NCI-H226 (cell line): ENCODE measurements at places on chromosomes 1 and 21.

GRCh38 chr1:84450910-84451309 is 28.2 kb upstream of the RPF1 start:
- no peak for DNase-seq

DNA sequence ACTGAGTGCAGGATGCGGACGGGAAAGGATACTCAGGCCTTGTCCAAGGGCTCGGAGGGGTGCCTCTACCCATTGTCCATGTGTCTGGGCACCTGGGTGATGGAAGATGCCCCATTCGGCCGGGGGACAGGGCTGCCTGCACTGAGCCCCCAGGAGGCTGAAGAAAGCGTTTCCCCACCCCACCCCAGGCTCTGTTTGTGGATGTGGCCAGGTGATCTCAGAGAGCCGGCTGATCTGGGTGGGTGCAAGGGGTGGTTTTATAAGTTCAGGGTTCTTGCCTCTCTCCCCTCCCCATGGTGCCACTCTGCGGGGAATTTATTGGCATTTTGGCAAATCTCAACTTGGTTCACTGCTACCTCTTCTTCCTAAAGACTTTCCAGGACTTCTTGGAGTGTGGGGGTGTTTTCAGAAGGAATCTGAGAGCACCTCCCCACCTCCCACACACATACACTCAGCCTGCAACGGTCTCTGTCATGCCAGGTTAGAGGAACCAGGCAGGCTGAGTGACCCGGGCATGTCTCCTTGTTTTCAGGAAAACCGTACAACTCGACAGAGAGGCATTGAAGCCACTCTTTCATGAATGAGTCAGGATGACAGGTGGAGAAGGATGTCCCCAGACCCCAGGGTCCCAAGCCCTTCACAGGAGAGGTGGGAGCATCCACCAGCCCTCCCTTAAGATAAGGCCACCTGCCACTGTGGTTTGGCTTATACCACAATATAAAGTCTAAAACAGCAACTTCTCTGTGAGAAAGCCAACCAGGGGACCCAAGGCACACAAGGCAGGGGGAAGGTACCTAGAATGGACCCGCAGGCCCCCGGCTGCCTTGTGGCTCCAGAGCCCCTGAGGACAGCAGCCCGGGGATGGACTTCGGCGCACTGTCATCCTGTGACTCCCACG is 174.9 kb downstream of the ETS2 start:
- peak; percentile 39 for DNase-seq

DNA sequence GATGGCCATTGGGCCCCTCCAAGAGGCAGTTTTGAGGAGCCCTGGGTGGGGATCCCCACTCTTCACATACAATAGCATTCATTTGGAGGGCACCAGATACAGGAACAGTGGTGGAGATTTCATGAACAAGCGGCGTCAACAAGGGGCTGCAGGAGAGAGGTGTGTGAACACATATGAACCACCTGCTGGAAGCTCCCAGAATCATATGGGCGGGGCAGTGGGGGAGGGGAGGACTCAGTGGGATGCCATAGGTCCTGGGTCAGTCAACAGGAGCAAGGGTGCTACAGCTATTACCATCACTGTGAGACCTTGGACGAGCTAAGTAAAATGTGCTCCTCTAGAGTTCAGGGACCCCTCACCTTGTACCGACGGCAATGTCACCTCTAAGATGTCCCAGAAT is 100.4 kb upstream of the IRF2BP2 start:
- DNase-seq: no peak

GRCh38 chr1:6353619-6353954 is 40.0 kb downstream of the ACOT7 start:
- no peak for DNase-seq

DNA sequence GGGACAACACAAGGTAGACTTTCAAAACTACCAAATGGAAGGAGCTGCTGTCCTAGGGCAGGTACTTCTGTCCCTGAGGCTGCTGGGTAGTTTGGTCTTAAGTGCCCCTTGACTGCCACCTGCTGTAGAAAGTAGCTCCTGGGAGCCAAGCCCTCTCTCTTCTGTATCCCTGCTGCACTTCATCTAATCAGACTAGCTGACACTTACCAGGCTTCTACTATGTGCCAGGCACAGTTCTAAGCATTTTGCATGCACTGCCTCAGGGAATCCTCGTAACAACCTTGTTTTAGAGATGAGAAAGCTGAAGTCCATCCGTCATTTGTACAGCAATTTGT is 15.9 kb upstream of the SRSF4 start:
- DNase-seq: peak; percentile 27

GRCh38 chr21:31566064-31566463 is 93.4 kb upstream of the SOD1 start:
- DNase-seq: no peak

DNA sequence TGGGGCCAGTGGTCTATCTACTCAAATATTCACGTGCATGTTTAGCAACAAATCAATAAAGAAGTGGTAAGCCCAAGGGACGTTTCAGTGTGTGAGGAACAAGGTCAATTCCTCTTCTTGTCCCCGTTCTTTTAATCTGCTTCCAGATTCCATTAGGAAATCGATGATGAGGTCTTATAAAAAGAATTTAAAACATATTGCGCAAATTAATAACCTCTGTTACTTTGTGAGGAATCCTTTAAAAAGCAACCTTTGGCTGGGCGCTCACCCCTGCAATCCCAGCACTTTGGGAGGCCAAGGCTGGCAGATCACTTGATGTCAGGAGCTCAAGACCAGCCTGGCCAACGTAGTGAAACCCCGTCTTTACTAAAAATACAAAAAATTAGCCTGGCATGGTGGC is 113.0 kb upstream of the TMPRSS2 start:
- DNase-seq: peak; percentile 16

DNA sequence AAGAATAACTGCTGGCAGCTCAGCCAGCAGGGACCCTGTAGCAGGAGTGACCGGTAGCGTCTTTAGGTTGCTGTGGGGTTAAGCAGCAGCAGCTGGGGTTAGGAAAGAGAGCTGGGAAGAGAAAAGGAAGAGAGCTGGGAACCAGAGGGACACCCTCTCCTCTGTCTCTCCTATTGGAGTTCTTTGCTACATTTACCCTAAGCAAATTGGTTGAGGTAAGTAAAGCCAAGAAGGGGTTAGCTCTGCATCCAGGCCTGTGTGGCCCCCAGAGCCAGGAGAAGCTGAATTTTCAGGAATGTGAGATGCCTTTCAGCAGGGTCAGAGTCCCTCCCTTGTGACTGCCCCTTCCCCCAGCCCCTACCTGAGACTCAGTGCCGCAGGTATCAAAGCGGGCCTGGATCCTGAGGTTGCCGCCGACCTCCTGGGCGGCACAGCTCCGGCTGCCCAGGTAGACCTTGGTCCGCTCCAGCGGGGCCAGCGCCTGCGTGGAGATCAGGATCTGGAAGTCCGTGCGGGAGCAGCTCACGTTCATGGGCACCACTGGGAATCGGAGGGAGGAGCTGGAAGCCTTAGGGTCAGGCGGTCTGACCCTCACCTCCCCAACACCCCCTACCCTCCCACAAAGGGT is 16.4 kb downstream of the CDCP2 start:
- DNase-seq: no peak

GRCh38 chr1:50208756-50209155 is 100.0 kb downstream of the ELAVL4 start:
- no peak for DNase-seq

GRCh38 chr1:96361271-96361856 is 360.2 kb upstream of the PTBP2 start:
- no peak for DNase-seq

GRCh38 chr1:116262207-116262994 is 110.6 kb upstream of the ATP1A1 start:
- no peak for DNase-seq

DNA sequence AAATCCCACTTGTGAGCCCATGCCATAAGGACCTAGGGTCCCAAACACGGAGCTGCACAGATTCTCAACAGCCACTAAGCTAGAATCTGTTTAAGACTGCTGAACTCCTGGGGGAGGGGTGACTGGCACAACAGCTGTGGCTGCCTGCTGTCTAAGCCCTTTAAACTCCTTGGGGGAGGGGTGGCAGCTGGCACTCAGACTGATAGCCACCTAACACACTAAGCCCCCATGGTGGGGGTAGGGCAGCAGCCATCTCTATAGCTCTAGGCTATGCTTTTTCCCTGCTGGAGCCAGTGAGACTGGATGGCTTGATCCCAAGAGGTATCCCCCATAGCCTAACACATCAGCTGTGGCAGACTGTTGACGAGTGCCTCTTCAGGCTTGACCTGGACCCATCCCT is 73.3 kb upstream of the FMO3 start:
- no peak for DNase-seq

GRCh38 chr1:5725406-5725805 is 266.8 kb downstream of the NPHP4 start:
- no peak for DNase-seq

DNA sequence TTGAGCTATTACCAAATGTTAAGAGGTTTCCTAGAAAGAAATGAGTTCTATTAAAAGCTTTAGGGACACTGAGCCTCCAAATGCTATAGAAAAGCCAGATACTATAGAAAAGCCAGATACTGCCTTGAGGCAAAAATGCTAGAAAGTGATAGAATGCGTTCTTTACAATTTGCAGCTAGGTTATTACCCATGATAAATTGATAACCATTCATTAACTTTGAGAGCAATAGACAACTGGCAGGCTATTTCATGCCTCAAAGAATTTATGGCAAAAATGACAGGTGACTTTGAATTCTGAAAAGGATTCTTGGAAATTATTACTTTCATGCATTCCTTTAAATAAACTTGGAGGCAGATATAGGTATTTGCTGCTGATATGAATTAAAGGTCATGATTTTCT is 51.6 kb downstream of the SMYD3 start:
- DNase-seq: no peak

DNA sequence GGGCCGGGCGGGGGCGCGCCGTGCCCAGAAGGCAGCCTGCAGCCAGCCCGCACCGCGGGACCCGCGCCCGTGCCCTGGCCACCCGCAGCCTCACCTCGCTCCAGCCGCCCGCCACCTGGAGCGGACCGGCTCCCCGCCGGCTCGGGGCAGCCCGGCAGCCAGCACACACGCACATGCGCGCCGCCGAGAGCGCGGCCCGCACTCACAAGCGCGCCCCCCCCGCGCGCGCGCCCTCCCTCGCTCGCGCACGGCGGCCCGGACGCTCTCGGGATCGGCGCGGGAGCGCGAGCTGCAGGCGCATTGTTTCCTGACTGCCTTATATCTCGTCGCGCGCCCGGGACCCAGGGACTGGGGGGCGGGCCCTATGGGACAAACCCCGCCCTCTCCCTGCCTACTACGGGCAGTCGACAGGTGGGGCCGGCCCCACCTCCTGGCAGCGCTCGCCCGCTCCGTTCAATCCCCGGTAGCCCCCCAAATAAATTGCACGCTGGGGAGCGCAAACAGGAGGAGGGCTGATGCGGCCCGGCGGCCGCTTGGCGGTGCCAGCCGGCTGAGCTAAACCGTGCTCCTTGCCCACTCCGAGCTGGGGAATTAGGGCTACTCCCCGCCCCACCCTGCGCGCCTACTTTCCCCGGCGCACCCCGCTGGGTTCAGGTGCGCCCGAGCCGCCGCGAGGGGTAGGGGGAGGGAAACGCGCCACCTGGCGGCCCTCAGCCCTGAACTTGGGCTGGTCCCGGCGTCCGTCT is at the start of gene MYCL:
MYCL (minus strand) TSS at position 204 of the 746 bp plus-strand sequence. CDS start 483 bp downstream, outside the sequence.
- peak; percentile 57 for DNase-seq

DNA sequence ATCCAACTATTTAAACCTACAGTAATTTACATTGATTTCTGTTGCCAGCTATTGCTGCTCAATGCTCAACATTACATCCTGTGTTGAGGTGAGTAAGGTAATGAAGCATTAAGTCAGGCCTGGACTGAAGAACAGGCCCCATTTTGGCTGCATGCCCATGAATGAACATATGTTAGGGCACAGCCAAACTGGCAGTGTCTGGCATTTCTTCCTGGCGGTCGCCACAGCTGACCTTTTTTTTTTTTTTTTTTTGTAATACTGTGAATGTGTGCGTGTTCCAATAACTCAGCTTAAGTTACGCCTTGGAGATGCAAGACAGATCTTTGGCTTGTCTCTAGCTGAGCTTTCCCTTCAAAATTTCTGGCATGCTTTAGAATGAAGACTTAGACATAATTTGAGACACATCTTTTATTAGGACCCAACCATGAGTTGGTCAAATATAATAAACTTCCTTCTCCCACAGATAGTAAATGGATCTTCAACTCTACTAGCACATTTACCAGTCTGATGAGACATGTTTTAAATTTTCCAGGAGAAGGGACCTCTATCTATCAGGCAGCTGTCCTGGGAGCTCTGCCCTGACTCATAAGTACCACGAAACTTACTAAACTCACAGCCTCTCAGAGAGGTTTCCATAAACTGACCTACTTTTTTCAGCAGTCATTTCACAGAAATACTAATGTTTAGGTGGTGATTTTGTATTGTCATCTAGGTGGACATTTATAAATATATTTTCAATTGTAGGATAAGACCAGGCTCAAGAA is 341.1 kb upstream of the RUNX1 start:
- DNase-seq: peak; percentile 50

- DNase-seq: no peak
Observed at GRCh38 chr1:9770298-9770697, 53.5 kb downstream of the CLSTN1 start.

DNA sequence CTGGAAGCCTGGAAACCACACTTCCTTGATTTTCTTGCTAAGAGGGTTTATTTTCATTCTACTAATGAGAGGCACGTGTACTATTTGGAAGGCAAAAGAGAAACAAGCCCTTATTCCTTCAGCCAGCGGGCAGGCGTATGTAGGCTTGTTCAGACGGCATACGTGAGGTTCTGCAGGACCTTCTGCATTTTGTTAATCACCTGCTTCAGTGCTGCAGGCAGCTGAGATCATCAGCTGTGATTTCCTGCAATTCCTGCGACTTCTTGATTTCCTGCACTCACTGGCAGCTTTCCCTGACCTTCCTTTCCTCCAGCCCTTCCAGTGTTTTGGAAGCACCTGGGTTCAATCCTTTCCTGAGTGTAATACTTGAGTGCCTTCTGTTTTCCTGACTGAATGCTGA is 43.4 kb downstream of the TSNAX start:
- DNase-seq: no peak

- DNase-seq: no peak
Observed at GRCh38 chr1:243312952-243313634, 57.3 kb downstream of the SDCCAG8 start.

GRCh38 chr1:57711326-57711725 is 287.5 kb upstream of the DAB1 start:
- DNase-seq: no peak

DNA sequence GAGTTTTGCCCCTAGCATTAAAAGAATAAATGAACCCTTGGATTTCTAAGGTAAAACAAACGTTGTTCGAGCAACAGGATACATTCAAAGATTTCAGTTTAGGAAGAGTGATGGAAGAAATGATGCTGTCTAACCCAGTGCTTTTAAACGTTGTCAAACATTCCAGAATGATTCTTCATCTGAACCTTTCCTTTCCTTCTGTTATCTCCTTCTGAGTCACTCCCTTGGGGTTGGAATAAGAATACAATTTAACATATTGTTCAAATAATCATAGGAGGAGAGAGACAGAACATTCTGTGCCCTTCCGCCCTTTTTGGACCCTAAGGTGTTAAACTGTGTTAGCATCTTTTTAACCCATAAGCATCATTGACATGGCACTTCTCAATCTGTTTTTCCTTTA is 61.1 kb upstream of the RCOR3 start:
- DNase-seq: peak; percentile 51
